Lung (tissue), 17 donors: ENCODE measurements at places on chromosomes 2 and 18. TPM values are rescaled to one million over a fixed set of nuclear protein-coding genes. Genes with fewer than 3 reads are reported as not detected.

GRCh38 chr2:226579519-226579918, 220.1 kb downstream of the IRS1 start:
- no peak for DNase-seq

Gene FKBP1B
- 10.5 TPM for total RNA-seq

Gene SCYGR4
- total RNA-seq, result not detected

Gene TMEM87B
- total RNA-seq, result 26.4 TPM

Gene DTYMK
- 24.3 TPM for total RNA-seq

Gene GTF2A1L
- 1.6 TPM for total RNA-seq

GRCh38 chr18:6017171-6017570, 121.8 kb upstream of the TMEM200C start:
- DNase-seq, result peak; percentile 86

Gene DCDC2C
- total RNA-seq, result not detected

GRCh38 chr18:76466410-76466991, 28.5 kb downstream of the ZNF516 start:
- DNase-seq, result no peak

Gene OR6B2
- total RNA-seq, result not detected

- peak; percentile 71 for DNase-seq
Measured at GRCh38 chr18:45384137-45384961, 230.9 kb upstream of the SLC14A2 start.

- no peak for DNase-seq
Measured at GRCh38 chr2:98464772-98465310, 20.2 kb downstream of the INPP4A start.

DNA sequence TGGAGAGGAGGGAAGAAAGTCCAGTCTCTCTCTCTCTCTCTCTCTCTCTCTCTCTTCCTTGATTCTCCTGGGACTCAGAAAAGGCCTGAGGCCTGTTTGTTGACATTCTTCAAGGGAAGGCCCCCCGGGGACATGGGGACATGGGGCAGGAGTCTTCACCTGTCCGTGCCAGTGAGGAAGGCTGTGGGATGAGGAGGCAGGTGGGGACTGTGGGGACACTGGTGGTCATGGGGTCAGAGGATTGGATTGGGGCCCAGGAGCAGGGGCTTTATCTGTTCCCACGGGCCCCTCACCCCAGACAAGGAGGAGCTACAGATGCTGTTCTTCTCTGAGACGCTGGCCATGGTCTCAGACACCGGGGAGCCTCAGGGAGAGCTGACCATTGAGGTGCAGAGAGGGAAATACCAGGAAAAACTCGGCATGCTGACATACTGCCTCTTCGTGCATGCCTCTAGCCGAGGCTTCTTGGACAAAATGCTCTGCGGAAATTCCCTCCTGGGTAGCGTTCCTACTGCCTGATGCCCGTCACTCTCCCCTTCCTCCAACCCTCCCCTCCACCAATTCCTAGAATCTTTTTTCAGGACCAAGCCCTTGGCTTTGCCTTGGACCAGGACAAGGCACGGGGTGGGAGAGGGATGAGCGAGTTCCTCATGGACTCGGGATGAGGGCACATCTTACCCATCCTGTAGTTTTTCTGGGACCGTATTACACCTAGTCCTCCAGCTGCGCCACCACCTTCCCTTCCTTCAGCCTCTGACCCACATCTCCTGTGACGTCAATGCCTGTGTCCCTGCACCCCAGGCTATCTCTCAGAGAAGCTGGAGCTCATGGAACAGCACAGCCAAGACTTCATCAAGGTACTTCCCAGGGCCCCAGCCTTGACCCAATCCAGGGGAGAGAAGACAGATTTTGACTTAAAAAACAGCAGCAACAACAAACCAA, 850 bp downstream of the CATIP start:
- no peak for DNase-seq

Gene SIX3
- total RNA-seq, result 0.06 TPM

Gene SCN9A
- 46.4 TPM for total RNA-seq

Gene KRTCAP3
- total RNA-seq, result 37.9 TPM

DNA sequence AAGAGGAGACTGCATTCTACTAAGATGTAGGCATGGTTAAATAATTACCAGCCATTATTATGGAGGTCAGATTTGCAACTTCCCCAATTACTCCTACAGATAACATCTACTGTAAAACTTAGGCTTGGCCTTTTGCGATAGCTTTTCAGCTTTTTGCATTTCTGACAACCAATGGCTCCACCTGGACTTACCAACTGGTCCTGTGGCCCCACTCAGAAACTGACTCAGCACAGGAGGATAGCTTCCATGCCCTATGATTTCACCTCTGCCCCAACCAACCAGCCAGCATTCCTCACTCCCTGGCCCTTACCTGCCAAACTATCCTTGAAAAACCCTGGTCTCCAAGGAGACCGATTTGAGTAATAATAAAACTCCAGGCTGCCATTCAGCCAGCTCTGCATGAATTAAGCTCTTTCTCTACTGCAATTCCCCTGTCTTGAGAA, 28.2 kb downstream of the TUBB6 start:
- DNase-seq, result no peak

Gene UPP2
- total RNA-seq, result not detected

- no peak for DNase-seq
Measured at GRCh38 chr2:233202531-233202944, 48.9 kb upstream of the ATG16L1 start.

- DNase-seq, result no peak
Measured at GRCh38 chr2:206011018-206011614, 74.9 kb downstream of the INO80D start.

Gene TLX2
- not detected for total RNA-seq

GRCh38 chr2:233705911-233706506, 6.7 kb upstream of the UGT1A5 start:
- DNase-seq, result no peak

GRCh38 chr2:163669506-163669905, 66.3 kb downstream of the FIGN start:
- DNase-seq, result no peak

DNA sequence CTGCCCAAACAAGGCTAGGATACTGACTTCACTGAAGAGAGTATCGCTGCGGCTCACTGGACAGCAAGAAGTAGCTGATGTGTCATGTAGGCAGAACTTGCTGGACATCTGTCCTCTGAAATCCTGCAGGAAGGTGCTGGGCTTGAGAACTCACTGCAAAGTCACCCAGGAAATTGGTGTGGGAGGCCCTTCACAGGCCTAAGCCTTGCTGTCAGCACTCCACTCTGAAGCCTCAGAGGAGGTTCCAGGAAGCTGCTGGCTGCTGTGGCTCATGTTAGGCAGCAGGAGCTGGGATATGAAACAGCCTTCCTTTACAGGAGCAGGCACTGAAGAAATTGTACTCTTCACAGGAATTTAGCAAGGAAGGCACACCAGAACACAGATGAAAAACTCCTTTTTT, 88.3 kb upstream of the CCDC68 start:
- DNase-seq, result no peak

Gene SPIRE1
- 34.0 TPM for total RNA-seq

Gene TUBA4B
- total RNA-seq, result 5.7 TPM

Gene ERICH2
- total RNA-seq, result 5.6 TPM

DNA sequence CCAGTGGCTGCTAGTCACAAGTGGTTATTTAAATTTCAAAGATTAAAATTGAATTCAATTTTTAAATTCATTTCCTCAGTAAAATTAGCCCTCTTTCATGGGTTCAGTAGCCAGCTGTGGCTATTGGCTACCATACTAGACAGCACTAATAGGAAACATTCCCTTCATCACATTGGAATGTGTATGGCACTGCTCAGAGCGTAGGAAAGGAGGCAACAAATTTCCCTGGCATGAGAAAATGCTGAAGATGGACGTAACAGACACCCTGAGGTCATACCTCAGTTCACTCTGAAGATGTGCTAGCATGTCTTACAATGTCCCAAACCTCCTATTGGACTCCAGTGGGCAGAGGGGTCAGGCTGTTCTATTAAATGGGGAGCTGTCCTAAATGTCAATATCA, 96.4 kb downstream of the C1QL2 start:
- DNase-seq, result no peak

- DNase-seq, result no peak
Measured at GRCh38 chr2:216539791-216540241, 41.2 kb downstream of the RPL37A start.

DNA sequence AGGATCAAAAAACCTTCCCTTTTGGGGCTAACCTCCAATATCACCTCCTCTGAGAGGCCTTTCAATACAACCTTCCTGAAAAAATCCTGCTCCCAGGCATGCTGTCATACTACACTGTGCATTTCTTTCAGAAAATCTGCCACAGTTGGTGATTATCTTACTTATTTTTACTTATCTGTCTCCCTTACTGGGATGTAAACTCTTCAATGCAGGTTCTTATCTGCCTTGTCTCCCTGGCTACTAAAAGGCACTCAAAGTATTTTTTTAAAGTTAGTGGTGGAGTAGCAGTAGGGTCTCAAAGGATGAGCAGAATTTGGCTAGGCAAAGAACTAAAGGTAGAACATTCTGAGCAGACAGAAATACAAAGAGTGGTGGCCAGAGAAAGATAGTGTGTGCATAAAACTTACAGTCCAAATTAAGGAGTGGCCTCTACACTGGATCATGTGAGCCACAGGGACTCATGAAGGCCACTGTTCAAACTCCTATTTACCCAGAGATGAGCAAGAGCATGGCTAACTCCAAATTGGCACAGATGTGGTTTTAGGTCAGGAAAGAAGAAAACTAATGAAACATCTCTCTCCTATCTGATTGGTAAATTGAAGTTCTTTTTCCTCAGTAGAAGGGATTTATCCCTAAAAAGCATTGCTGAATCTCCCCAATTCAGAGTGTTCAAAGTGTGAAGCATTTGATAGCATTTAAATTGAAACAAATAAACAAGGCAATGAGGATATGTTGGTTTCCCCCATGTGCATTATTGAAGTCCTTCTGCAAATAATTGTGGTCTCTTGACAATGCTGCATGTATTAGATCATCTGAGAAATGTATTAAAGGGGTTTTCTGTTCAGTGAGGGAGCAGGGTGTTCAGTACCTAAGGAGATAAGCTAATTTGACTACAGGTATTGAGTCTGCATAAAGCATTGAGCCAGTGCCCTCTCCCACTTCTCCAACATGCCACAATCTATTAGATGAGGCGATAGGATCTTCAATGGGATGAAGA, 285.5 kb downstream of the MREG start:
- no peak for DNase-seq

Gene FASTKD1
- total RNA-seq, result 22.0 TPM

- DNase-seq, result no peak
Measured at GRCh38 chr2:111905990-111906735, 7.8 kb downstream of the MERTK start.

- DNase-seq, result no peak
Measured at GRCh38 chr18:23265682-23266399, 130.6 kb downstream of the CABLES1 start.

DNA sequence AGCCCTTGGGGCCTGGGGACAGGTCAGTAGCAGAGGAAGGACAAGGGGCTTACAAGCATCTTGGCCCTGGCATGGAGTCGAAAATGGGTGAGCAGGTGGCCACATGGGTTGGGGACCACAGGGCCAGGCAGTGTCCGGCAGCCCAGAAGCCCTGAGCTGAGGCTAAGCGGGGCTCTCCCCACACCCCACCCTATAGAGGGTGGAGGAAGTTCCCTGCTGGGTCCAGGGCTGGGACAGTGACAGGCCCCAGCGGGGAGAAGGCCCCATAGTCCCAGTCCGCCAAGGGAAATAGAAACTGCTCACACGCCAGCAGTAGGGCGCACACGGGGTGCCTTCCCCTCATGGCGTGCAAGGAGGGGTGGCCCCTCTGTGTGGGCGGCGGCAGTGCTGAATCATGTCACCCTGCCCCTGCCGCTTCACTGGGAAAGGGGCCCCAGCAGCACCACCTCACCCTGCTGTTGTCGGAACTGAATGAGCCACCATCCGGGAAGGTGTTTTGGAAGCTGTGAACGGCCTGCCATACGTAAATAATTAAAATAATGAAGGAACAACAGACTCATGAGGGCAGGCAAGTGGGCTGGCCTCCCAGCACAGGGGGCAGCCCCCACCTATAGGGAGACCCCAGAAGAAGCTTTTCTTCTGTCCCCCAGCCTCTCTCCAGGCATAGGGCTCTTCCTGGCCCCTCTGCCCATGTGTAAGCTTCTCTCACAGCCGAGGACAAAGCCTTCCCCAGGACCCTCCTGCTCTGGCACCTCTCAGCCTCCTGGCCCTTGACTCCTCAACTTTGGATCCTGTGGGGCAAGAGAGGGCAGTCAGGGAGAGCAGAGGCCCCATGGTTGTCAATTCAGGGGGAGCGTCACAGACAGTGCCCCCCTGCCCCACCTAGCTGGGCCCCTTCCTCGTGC, 12.7 kb upstream of the DUSP2 start:
- DNase-seq, result no peak

DNA sequence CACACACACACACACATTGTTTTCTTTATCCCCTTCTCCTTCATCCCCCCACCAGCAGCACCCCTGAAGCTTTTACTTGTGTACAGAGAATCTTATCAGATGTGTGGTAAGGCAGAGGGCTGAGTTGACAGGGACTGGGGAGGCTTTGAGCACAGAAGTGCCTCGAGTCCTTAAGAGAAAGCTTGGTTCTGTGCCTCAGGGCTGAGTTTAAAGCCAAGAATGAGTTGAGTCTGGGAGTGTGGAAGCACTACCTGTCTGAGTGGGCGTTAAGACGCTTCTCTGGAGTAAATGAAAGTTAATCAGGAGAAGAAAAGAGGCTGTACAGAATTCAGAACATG, 2.7 kb downstream of the ID2 start:
- DNase-seq, result peak; percentile 77

Gene OTOS
- not detected for total RNA-seq

- no peak for DNase-seq
Measured at GRCh38 chr2:197710424-197711042, 5.4 kb downstream of the MARS2 start.
